Activated CD4-positive, alpha-beta T cell treated with anti-CD3 and anti-CD28 coated beads for 48 hours (primary cell): ENCODE measurements at places on chromosomes 7 and 10.

GRCh38 chr10:105259201-105259600 is 618.1 kb downstream of the SORCS3 start:
- DNase-seq: no peak

DNA sequence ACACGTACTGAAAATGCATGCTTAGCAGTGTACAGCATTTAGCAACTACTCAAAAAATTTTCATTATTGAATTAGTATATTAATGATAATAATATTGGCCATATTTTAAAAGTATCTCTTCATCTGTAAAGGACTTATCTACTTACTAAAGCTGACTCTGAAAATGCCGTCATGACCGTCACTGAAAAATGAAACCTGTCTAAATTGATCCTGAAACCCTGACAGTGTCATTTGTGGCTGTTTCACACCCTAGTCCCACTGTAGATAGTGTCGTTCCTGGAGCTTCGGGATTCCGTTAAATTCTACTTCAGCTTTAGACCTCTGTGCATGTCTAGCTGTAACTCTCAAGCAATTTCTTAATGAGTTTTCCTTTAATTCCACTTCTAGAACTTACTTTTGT is 35.8 kb upstream of the EZH2 start:
- no peak for DNase-seq

DNA sequence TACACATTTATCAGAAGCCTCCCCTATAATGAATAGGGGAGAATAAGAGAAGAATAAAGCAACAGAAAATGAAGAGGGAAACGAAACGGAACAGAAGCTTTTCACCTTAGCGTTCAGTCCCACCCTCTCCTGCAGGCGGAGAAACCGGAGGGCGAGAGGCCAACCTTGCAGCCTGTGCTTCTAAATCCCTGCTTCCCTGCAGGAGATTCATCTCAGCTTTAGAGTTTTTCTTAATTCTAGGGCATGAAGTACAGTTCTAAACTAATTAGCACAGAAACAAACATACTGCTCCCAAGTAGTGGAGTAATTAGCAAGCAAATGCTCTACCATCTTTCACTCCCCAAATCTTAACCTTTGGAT is 107.2 kb downstream of the CUBN start:
- no peak for DNase-seq

GRCh38 chr7:20329389-20330238 is 1.1 kb upstream of the ITGB8 start:
- DNase-seq: peak; percentile 7

- DNase-seq: no peak
Measured at GRCh38 chr7:16356301-16356958, 64.9 kb downstream of the CRPPA start.

DNA sequence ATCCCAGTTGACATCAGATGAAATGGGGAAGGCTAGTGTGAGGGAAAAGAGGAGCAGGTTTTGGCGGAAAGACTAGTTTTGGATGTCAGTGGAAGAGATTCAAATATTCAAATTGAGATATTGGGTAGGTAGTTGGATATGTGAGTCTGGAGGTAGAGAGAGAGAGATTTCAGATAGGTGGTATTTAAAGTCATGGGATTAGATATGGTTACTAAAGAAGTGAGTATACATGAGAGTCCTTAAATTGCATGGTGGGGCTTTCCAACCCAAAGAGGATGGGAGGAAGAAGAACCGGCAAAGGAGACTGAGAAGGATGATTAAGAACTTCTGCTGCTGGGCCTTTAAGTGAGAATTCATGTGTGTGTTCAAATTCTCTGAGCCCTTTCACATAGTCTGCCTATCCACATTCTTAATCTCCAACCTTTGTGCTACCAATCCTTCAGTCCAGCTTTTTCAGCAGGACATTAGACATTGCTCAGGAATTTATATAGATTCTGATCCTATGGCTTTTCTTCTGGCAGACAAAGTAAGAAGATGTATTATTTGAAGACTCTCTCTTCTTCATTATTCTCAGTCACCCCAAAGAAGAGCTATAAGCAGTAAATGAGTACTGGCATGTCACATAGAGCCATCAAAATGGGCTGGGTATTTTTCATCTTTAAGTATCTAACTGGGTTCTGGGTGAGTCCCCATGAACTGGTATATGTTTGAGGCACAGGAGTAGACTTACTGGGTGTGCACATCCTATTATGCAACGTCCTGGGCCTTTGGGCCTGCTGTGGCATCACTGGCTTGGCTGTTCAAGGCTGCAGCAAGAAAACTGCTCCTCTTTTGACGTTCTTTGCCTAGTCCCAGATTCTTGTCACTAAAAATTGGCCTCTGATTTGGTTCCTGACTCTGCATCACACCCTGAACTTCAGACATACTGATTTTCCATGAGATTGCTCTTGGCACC is 33.6 kb downstream of the ST7 start:
- no peak for DNase-seq

- DNase-seq: no peak
Measured at GRCh38 chr10:70380350-70381135, 1.9 kb downstream of the LRRC20 start.

DNA sequence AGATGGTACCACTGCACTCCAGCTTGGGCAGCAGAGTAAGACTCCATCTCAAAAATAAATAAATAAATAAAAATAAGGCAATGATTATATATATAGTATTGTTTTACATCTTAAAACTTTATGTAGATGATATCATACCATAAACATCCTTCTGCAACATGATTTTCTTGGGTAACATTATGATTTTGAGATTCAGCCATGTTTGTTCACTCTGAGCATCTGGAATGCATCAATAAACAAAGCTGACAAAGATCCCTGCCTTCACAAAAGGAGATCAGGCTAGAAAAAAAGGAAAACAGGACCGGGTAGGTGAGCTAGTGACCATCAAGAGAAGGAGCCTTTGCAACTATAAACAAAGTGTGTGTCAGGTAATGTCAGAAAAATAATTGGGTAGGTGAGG is 31.9 kb upstream of the KAT6B start:
- DNase-seq: no peak

GRCh38 chr10:16030562-16030961 is 170.3 kb upstream of the MINDY3 start:
- no peak for DNase-seq

DNA sequence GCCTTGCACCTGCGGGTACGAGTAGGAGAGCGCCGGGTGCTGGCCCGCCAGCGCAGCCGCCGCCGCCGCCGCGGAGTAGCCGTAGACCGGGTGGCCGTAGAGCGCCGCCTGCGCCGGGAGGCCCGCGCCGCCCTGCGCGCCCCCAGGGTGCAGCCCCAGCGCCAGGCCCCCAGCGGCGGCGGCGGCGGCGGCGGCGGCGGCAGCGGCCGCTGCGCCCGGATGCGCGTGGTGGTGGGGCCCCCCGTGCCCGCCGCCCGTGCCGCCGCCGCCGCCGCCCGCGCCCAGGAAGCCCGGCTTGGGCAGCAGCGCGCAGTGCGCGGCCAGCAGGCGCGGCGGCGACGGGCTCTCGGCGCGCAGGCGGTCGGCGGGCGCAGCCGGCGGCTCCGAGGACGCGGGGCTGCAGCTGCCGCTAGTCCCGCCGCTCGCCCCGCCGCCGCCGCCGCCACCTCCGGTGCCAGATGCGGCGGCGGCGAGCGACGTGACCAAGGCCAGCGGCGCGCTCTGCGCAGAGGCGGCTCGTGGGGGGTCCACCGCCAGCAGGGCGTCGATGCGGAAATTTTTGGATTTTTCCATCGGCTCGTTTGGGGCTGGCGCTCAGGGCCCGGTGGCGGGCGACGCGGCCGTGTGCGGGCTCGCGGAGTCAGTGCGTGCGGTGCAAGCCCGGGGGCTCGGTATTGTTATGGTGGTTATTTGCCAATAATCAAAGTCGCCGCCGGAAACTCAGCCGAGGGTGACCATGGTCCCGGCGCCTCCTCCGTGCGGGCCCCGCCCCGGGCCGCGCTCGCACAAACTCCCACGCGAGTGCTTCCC is 480 bp downstream of the MNX1 start:
- DNase-seq: no peak

DNA sequence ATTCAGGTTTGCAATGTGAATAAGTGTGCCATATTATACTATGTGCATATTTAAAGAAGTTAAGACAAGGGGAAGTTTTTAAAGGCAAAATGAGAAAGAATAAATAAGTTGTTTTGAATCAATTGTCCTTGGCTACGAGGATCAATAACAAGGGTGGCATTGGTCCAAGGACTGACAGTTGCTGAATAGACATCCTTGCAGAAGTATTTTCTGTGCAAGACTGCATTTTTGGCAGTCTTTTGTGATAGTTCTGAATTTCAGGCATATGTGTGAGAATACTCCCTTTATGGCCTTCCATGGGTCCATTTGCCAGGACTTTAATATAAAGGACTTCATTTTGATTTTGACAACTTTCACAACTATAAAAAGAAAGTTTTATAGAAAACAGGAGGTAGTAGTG is 5.4 kb upstream of the LIPA start:
- no peak for DNase-seq

- no peak for DNase-seq
Measured at GRCh38 chr10:123488436-123488835, 177.7 kb upstream of the GPR26 start.

- DNase-seq: no peak
Measured at GRCh38 chr7:17109020-17109419, 189.4 kb upstream of the AHR start.

DNA sequence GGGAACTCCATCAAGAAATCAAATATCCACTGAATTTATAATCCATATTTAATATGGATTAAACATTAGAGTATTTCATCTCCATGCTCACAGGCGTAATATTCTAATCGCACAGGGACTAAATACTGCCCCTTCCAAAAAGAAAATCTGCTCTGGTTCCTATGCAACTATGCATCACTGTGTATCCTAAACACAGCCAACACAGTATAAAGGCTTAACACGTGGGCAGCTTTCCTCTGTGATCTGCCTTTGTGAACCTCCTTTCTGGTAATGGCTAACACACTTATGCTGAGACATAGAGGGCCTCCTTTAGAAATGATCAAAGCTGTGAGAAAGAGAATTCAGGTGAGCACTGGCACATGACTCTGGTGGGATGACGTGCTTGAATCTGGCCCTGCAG is 110.2 kb downstream of the RAB11FIP2 start:
- no peak for DNase-seq
